ENCODE measurements at places on chromosomes 3 and 15.

DNA sequence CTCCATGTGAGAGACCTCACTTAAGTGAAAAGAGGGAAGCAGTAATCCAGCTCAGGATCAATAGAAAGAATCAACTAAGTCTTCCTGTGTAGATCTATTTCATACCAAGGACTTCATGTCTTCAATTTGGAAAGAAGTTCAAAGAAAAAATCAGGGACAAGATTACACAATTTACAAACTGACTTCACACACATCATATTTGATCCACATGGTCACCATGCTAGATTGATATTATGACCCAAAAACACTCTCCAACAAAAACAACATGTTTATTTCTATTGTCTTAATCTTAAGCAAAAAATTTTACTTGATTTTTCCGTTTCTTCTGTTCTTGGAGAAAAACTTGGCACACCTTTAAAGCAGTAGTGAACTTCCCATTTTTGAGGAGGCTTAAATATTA is 76.3 kb downstream of the THBS1 start:
- no peak for DNase-seq

GRCh38 chr15:29747837-29748417 is 74.3 kb downstream of the TJP1 start:
- DNase-seq: peak; percentile 43

GRCh38 chr15:49187549-49188245 is 17.6 kb downstream of the GALK2 start:
- DNase-seq: no peak

GRCh38 chr3:37813403-37813802 is 48.3 kb upstream of the CTDSPL start:
- peak; percentile 26 for DNase-seq

DNA sequence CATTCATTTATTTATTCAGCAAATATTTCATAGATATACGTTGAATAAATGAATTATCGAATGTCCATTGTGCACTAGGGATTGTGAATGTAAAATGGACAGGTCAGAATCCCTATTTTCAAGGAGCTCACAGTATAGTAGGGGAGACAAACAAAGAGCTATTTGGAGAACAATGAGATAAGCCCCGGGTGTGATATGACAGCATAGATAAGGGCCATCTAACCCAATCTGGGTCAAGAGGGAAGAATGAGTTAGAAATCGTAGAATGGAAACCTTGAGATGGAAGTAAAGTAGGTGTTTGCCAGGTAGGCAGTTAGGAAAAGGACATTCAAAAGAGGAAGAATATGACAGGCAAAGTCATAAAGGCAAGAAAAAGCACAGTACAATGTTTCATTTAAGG is 132.2 kb upstream of the GOLGA6L4 start:
- no peak for DNase-seq

DNA sequence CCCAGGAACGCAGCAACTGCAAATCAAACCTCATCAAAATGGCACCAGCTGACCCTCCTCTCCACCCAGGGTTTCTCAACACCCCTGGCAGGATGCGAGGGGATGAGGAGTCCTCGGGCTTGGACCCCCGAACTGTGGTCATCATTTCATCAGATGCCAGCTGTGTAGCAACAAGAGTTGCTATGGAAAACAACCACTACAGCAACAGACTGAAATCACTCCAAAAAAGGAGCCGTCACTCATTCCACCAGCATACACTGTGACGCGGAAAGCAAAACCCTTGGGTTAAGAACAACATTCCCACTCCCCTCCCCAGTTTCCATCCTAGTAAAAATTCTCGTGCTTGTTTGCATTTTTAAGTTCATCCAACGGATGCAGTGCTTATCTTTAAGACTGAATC is 40.1 kb downstream of the VGLL4 start:
- DNase-seq: no peak

- no peak for DNase-seq
These were observed 326.6 kb upstream of the ALCAM start for GRCh38 chr3:105040026-105040622.

- no peak for DNase-seq
These were observed 129.7 kb upstream of the ABHD17C start for GRCh38 chr15:80565398-80565797.

DNA sequence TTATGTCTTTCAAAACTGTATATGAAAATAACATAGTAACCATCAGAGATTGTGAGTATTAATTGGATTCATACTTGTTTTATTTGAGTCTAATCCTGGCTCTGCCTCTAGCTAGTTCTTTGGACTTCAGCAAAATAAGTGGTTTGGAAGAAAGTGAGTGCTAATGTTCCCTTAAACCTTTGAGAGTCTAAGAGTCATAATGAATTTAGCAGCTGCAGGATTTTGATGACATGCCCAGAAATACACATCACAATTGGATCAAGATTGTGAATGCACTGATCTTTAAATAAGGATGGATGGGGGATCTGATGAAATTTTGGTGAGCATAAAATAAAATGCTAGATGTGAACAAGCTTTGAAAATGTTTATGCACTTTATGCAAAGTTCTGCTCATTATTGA is 79.9 kb upstream of the FAM98B start:
- no peak for DNase-seq

DNA sequence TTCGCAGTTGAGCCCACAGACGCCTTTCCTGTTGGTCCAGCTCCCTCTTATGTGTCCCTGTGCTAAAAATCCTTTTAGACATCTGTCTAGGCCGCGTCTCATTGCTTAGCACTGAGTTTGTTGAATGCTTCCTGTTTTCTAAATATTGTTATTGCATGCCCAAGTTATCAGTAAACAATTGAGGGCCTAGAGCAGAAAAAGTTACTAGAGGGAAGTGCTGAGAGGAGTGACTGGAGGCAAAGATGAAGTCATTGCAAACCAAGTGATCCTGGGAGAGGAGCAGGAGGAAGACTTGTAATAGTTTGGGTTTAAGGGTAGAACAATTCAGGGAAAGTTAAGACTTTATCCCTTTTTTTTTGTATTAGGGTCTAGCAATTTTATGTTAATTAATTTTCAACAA is 88.1 kb downstream of the DCUN1D1 start:
- DNase-seq: no peak

DNA sequence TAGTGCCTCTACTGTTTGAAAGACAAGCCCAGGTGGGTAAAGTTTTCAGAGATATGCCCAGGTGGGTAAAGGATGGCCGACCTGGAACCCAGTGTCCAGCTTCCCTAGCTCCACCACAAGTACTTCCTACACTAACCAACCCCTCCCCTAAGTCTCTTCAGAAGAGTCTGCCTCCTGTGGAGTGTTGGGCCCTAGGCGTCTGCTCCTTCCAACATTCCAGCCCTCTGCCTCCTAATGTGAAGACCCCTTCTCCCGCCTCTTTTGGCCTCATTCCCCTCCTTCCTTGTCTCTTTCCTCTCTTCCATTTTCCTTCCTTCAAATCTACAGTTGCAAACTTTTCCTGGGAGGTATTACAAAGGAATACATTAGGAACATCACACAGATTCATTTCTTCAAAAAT is 38.6 kb downstream of the CNTN3 start:
- DNase-seq: no peak

DNA sequence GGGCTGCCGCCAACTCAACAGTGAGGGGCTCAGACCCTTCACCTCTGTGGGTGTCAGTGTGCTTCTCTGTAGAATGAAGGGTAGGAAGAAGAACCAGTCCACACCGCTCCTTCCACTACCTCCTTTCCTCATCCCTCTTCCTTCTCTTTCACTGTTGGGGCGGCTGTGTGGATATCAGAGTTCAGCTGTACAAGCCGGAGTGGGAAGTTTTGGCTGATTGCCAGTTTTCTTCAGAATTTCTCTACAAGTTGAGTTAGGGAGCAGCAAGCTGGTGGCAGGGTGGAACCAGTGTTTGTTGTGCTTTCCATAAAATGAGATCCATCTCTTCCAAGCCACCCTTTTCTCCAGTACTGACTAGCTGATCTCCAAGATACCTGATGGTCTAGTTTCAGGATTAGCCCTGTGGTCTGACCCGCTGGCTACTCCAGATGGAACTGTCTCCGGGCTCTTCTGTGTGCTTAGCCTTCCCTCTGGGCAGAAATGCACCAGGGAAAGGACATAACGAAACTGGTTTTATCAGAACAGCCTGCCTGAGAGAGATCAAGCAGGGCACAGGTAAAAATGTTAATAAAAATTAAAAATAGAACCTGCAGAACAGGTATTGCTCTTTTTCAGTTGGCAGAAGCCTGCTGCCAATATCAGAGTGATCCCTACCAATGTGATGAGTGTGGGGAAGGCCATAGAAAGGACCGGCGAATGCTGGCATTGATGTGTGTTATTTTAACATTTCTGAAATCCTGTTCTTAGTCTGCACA is 169.9 kb upstream of the TSC22D2 start:
- DNase-seq: no peak

GRCh38 chr3:110479731-110480130 is 591.9 kb upstream of the NECTIN3 start:
- no peak for DNase-seq

- DNase-seq: peak; percentile 67
These were observed 3.0 kb downstream of the DUOXA1 start for GRCh38 chr15:45126535-45127158.

DNA sequence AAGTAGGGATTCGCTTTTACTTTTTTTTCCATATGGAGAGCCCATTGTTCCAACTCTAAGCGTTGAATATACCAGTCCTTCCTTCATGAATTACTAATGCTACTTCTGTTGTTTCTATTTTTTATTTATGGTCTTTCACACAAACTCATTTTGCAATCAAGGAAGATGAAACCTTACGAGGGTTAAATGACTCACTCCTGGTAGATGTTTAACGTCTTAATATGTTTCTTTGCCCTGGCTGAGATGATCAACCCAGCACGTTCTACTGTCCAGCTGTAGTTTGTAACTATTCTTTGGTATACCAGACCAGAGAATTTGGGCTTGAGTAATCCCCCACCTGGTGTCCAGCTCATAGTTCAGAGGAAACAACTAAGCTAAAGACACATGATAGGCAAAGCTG is 23.1 kb downstream of the CDCP1 start:
- DNase-seq: no peak

DNA sequence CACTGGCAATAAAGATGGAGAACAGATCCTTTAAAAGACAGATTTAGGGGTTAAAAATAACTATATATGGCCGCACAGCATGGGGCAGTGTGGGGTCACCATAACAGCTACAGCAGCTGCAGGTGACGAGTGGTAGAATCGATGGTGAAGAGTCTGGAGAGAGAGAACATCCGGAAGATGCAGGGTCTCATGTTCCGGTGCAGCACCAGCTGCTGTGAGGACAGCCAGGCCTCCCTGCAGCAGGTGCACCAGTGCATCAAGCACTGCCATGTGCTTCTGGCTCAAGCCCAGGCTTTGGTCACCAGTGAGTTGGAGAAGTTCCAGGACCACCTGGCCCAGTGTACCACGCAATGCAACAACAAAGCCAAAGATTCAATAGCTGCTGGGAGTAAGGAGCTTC is 93.7 kb upstream of the IMPG2 start:
- DNase-seq: no peak

GRCh38 chr3:17399586-17399985 is 342.8 kb downstream of the TBC1D5 start:
- no peak for DNase-seq

DNA sequence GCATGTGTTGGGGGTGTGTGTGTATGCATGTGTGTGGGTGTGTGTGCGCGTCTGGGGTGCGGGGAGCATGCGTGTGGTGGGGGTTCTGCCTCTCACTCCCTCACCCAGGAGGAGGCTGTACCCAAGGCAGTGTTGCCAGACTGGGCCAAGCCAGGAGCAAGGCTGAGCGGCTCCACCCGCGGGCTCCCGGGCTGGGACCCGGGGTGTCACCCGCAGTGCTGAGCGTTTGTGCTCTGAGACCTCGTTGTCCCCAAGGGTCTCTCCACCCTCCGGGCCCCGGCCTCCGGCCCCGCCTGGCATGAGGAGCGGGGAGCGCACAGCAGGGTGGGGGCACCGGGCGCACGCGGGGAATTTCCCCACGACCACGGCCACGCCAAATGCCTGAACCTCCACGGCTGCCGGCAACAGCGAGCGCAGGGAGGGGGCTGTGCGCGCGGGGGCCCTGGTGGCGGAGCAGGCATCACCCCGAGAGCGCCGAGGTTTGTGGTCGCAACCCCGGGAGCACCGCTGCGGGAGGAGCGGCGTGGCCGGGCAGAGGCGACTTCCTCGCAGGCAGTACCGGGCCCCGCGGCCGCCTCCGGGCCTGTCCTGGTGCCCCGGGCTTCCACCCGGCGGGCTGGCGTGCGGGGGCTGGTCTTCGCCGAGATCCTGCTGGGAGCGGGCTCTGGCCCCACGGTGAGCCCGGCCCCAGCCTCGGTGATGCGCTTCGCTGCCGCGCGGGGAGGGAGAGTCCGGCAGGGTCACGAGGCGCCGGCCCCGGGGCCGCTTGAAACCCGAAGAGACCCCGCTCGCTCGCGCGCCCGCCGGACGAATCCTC is 7.4 kb upstream of the OCA2 start:
- DNase-seq: peak; percentile 22

DNA sequence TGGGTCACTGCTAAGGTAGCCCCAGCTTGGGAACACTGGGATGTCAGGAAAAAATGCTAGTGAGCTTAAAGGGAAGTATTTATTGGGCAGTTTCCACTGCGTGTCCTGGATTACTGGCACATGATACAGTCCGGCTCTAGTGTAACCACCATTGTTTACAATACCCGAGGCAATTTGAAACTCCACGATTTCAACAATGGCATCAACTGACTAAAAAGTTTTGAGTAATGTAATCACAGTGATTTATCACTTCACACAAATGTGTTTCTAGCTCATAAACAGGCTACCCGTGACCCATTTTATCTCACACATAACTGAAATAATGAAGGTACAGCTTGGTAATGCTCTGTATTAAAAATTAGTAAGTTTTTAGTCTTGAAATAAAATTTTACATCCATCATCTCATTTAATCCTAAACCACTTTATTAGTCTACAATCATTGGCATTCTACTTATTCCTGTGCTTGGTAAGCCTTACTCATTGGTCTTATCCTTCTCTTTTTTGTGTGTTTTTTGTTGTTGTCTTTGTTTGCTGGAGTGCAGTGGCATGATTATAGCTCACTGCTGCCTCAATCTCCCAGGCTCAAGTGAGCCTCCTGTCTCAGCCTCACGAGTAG is 7.6 kb downstream of the ZMAT3 start:
- no peak for DNase-seq

DNA sequence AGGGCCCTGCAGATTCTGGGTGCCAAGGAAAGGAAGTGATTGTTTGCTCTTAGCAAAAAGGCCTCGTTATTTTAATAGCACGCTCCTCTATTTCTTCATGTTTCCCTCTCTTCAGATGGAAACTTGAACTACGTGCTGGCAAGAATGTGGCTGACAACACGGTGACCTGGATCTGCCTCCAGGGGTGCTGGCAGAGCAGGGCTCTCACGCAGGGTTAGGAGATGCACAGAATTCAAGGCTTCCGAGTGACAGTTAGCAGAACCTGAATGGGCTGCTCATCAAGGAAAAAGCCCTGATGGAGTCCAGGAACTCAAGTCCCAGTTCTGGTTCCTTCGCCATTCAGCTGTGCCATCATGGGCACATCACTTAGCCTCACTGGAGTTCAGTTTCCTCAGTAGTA is 22.7 kb downstream of the CYP19A1 start:
- no peak for DNase-seq
